Tibial nerve (tissue), 4 donors: ENCODE measurements at places on chromosomes 16 and 17. TPM values are rescaled to one million over a fixed set of nuclear protein-coding genes. Genes with fewer than 3 reads are reported as not detected.
A peak's percentile ranks its signal among the peaks of the same experiment; 100 is the strongest.

DNA sequence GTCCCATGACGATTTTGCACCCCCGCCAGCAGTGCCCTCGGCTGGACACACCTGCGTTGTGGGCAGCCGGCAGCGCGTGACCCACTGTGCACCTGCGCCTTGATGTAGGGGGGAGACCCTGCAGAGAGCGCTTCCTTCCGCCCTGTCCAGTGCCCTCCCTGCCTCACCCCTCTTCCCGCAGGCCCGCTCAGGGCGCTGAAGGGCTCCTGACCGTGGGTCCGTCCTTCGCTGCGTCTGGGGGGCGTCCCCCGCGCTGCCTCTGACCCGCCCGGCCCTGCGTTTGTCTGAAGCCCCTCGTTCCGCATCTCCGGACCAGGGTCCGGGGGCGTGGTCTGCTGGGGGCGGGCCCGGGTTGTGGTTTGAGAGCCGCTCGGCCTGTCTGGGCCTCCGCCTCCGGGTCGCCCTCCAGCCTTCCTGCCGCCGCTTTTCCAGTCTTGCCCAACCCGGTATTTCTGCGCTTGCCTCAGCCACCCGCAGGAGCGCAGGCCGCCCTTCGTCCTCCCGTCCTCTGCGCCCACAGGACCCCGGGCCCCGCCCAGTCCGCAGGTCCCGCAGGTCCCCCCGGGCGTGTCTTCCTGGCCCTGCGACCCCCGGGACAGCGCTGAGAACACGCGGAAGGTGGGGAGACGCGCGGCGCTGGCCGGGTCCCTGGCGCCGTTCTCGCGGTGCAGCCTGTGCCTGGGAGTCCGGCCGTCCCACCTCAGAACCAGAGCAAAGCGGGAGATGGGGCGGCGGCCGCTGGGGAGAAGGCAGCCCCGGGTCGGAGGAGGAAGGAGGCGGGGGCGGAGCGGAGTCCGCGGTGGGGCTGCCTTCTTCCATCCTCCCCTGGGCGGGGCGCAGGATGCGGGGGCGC is 4.0 kb upstream of the IL17C start:
- DNase-seq: no peak
- no peaks in the 10 kb centered on the region for H3K36me3 ChIP-seq
- peak overlapping the region; percentile 49 for H3K4me3 ChIP-seq
- no peaks in the 10 kb centered on the region for H3K27me3 ChIP-seq
- H3K4me1 ChIP-seq: no peaks in the 10 kb centered on the region

GRCh38 chr17:5662409-5663085 is 78.2 kb upstream of the NLRP1 start:
- H3K36me3 ChIP-seq: no peaks in the 10 kb centered on the region
- H3K27ac ChIP-seq: no peak overlapping the region
- H3K4me1 ChIP-seq: no peaks in the 10 kb centered on the region
- DNase-seq: no peak

DNA sequence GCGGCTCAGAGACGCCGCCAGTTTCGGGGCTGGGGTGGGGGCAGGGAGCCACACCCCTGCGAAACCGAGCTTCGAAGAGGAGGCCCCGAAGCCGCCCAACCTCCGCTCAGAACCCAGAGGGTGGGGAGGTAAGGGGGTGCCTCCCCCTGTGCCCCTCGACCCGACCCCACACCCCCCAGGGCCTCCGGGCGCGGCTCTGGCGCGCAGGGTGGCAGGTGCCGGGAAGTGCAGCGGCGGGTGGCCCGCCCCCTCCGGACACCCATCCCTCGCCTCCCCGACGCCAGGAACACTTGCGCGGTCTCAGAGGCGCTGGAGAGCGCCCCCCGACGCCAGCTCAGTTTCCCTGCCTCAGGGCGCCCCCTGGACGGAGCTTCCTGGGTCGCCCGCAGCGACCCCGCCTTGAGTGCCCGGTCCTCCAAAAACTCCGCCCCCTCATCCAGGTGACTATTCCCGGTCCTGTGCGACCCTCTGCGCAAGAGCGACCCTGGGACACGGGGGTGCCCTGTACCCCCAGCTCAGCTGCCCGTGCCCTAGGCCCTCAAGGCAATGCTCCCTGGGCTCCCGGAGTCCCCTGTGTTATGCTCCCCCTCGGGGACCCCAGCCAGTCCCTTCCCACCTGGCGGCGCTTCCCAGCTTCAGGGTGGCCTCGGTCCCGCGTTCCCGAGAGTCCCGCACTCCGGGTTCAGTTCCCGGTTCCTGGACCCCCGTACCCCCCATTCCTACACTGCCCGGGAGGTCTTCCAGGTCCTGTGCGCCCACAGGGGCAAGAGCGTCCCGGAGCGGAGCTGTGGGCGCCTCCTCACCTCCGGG is 562 bp downstream of the PPL start:
- no peaks in the 10 kb centered on the region for H3K27me3 ChIP-seq
- no peak for DNase-seq
- peaks cover 54% of the 10 kb centered on the region for H3K4me1 ChIP-seq
- H3K36me3 ChIP-seq: no peaks in the 10 kb centered on the region
- H3K4me3 ChIP-seq: peak overlapping the region; percentile 61

GRCh38 chr17:72477491-72477890 is 356.7 kb downstream of the SOX9 start:
- no peak overlapping the region for H3K4me3 ChIP-seq
- no peaks in the 10 kb centered on the region for H3K27me3 ChIP-seq
- no peaks in the 10 kb centered on the region for H3K4me1 ChIP-seq

DNA sequence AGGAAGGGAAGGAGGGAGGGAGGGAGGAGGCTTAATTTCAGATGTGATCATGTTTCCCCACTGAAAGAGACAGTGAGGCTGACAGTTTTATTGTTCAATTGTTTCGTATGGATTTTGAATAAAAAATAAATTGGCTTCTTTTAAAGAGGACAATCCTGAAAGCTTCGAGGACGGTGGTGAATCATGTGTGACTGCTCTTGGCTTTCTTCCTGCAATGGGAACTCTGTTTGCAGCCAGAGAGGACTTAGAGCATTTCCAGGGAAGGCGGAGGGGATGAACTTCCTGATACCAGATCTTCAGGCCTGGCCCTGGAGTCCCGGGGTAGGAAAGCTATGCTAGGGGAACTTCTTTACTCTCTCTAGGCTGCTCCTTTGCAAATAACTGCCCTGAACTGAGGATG is 72.8 kb upstream of the C16orf82 start:
- no peaks in the 10 kb centered on the region for H3K36me3 ChIP-seq
- H3K27me3 ChIP-seq: no peaks in the 10 kb centered on the region
- DNase-seq: no peak
- H3K4me1 ChIP-seq: peaks cover 11% of the 10 kb centered on the region
- no peak overlapping the region for H3K4me3 ChIP-seq
- no peak overlapping the region for H3K27ac ChIP-seq

- no peak overlapping the region for H3K4me3 ChIP-seq
- H3K36me3 ChIP-seq: no peaks in the 10 kb centered on the region
- DNase-seq: no peak
- H3K27ac ChIP-seq: no peak overlapping the region
- H3K4me1 ChIP-seq: peaks cover 19% of the 10 kb centered on the region
- H3K27me3 ChIP-seq: no peaks in the 10 kb centered on the region
These were observed 2.4 kb downstream of the JPT1 start for GRCh38 chr17:75151930-75152329.

GRCh38 chr17:7382901-7383300 is 2.0 kb downstream of the TNK1 start:
- DNase-seq: no peak
- H3K27ac ChIP-seq: no peak overlapping the region
- peaks cover 19% of the 10 kb centered on the region for H3K36me3 ChIP-seq
- H3K4me1 ChIP-seq: peaks cover 16% of the 10 kb centered on the region
- no peak overlapping the region for H3K4me3 ChIP-seq
- H3K27me3 ChIP-seq: no peaks in the 10 kb centered on the region

GRCh38 chr17:33120103-33120502 is 128.5 kb downstream of the SPACA3 start:
- DNase-seq: no peak
- no peak overlapping the region for H3K27ac ChIP-seq
- H3K4me3 ChIP-seq: no peak overlapping the region
- H3K36me3 ChIP-seq: no peaks in the 10 kb centered on the region
- H3K27me3 ChIP-seq: no peaks in the 10 kb centered on the region

- no peaks in the 10 kb centered on the region for H3K27me3 ChIP-seq
- no peak overlapping the region for H3K4me3 ChIP-seq
- no peak for DNase-seq
- H3K36me3 ChIP-seq: no peaks in the 10 kb centered on the region
- H3K4me1 ChIP-seq: no peaks in the 10 kb centered on the region
These were observed 15.4 kb upstream of the KCNJ16 start for GRCh38 chr17:70059649-70060048.

DNA sequence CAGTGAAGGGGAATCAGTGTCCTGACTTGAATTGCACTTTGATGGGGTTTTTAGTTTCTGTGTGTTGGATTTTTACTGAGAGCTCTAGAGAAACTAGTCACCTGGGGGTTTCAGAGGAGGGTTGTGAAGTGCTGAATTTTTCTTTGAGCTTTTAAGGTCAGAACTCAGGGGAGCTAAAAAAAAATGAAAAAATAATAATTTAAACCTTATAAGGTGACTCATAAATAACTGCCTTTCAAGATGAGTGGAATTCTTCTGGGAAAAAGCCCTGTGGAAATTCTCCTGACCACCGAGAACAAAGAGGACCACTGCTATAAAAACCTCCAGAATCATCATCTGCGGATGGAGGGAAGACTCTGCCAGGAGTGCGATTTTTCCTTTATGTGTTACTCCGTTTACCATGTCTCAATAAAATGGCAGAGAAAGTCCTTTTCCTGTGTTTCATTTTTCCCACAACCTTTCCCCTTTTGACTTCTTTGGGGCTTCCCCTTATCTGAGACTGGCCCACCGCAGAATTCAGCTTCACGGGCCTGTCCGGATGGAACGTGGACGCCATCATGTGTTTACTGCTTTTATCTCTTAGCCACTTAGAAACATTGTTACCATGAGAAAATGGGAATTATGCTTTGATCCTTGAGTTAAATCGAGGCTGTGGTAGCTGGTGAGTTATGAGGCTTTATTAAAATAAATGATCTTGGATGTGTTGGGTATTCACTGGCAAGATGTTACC is 39.7 kb downstream of the RPTOR start:
- no peak for DNase-seq
- H3K27me3 ChIP-seq: no peaks in the 10 kb centered on the region
- no peak overlapping the region for H3K27ac ChIP-seq

DNA sequence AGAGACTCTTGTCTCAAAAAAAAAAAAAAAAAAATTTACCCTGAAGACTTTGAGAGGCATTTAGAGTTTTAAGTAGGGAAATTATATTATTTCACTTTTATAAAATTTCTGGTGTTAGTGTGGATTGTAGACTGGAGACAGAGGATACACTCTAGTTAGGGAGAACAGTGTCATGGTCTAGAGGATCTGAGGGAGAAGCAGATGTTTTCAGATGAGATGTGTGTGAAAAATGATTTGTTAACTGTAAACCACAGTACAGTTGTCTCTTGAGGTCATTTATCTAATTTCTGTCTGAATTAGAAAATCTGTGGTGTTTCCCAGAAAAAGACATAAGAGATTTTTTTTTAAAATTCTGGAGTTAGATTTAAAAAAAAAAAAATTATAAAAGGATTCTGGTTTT is 54.8 kb downstream of the NUP88 start:
- DNase-seq: no peak
- H3K27me3 ChIP-seq: no peaks in the 10 kb centered on the region
- H3K4me1 ChIP-seq: no peaks in the 10 kb centered on the region
- no peak overlapping the region for H3K27ac ChIP-seq
- no peak overlapping the region for H3K4me3 ChIP-seq

DNA sequence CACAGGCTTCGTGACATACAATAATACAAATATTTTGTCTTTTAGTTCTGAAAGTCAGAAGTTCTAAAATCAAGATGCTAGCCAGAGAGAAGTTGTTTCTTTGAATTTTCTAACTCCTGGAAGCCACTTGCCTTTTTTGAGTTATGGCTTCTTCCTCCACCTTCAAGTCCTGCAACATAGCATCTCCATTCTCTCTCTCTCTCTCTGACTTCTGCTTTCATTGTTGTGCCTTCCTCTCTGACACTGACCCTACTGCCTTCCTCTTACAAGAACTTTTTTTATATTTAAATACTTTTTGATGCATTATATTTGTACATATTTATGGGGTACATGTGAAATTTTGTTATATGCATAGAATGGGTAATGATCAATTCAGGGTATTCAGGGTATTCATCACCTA is 205.9 kb downstream of the MAP2K6 start:
- H3K27ac ChIP-seq: no peak overlapping the region
- no peak for DNase-seq
- no peaks in the 10 kb centered on the region for H3K27me3 ChIP-seq
- no peaks in the 10 kb centered on the region for H3K36me3 ChIP-seq

DNA sequence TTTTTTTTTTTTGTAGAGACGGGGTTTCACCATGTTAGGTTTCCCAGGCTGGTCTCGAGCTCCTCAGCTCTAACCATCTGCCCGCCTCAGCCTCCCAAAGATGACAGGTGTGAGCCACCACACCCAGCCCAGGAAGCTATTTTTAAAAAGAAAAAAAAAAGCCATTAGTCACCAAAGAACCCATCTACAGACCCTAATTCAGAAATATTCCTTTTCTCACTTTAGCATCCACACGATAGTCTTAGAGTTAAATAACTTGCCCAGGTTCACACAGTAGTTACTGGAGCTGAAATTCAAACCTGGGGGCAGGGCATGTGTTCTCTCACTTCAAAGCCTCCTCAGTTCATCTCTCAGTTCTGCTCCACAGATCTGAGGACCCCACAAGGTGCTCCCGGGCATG is 70.3 kb upstream of the NOL11 start:
- H3K4me1 ChIP-seq: no peaks in the 10 kb centered on the region
- no peak for DNase-seq
- H3K27me3 ChIP-seq: no peaks in the 10 kb centered on the region
- no peak overlapping the region for H3K27ac ChIP-seq
- no peaks in the 10 kb centered on the region for H3K36me3 ChIP-seq

- no peaks in the 10 kb centered on the region for H3K27me3 ChIP-seq
- H3K4me1 ChIP-seq: no peaks in the 10 kb centered on the region
- no peak for DNase-seq
- no peak overlapping the region for H3K4me3 ChIP-seq
- H3K27ac ChIP-seq: no peak overlapping the region
- no peaks in the 10 kb centered on the region for H3K36me3 ChIP-seq
These were observed 192.6 kb upstream of the KIF2B start for GRCh38 chr17:53630115-53630514.

The VASN gene
- 32.9 TPM for total RNA-seq

The FA2H gene
- total RNA-seq: 22.5 TPM

The PGAP6 gene
- 22.7 TPM for total RNA-seq

The TBC1D3 gene
- total RNA-seq: not detected

The ZNF174 gene
- total RNA-seq: 12.0 TPM

The HYDIN gene
- 3.1 TPM for total RNA-seq

The MPP2 gene
- total RNA-seq: 5.2 TPM

The TEKT5 gene
- total RNA-seq: not detected

The NUBP2 gene
- total RNA-seq: 92.5 TPM

The CD79B gene
- 10.5 TPM for total RNA-seq

The CDH1 gene
- 18.9 TPM for total RNA-seq

The GJC1 gene
- total RNA-seq: 8.3 TPM

The TP53TG3B gene
- total RNA-seq: not detected

The ITGB3 gene
- 20.4 TPM for total RNA-seq

The SPNS2 gene
- 24.6 TPM for total RNA-seq
